GM23248 (cell line): ENCODE measurements at places on chromosomes 11 and 22.

DNA sequence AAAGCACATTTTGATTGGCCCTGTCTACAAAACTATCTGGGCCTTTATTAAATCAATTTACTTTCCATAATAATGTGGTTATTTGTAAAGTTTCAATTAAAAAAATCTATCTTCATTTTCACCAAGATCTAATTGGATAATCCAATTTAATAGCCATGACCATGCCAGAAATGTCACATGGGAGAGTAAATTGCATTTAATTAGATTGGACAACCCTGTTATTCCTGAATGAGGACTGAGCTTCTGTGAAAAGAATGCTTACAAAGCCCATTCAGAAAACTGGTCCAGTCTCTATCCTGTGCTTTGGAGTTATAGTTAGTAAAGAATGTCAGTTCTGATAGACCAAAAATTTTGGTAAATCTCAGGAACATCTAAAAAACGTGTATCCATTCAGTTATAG lies 541.9 kb upstream of the ANO5 start:
- DNase-seq: no peak

DNA sequence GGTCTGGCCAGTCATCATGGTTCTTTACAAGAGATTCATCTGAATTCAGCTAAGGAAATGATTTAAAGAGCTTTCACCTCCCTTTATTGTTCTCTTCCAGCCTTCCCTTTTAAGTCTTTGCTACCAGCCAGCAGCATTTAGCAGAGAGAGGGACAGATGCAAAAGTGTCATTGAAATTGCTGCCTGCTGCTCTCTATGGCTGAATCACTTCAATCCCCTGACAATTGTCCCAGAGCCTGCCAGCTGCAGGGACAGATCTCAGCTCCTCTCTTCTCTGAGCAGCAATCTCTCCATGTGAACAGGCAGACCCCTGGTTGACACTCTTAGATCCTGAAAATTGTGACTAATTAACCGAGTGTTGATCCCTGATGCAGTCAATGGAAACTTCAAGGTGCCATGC lies 816.9 kb upstream of the CCDC90B start:
- no peak for DNase-seq

GRCh38 chr11:128701086-128701485 lies 7.2 kb downstream of the FLI1 start:
- peak; percentile 76 for DNase-seq

- DNase-seq: no peak
These were observed 338.6 kb downstream of the SHANK2 start for GRCh38 chr11:70913715-70914231.

DNA sequence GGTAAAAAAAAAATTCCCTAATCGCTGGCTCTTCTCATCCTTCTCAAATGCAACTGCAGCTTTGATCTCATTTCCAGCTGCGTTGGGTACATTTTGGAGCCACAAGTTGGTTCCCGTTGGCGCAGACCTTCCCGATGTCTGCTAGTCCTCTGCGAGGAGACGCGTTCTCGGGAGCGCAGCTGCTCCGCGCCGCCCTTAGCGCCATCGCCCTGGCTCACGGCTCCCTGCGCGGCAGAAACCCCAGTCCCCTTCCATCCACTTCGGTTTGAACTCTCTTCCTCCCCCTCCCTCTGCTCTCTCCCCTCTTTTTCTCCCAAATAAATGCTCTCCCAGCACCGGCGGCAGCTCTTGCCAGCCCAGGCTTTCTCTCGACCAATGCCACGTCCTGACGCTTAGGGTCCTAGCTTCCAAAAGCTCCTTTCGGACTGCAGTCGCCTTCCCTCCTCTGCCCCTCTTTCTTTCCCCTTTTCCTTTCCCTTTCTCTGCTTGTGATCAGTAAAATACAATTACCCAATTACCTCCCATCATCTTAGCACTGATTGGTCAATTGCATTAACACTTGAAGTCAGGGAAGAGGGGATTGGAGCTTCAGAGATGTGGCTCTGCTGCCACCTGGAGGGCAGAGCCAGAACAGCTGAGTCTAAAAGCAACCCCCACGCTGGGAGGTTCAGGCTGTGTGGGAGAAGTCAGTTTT lies 1165.7 kb downstream of the LRRC4C start:
- peak; percentile 60 for DNase-seq

DNA sequence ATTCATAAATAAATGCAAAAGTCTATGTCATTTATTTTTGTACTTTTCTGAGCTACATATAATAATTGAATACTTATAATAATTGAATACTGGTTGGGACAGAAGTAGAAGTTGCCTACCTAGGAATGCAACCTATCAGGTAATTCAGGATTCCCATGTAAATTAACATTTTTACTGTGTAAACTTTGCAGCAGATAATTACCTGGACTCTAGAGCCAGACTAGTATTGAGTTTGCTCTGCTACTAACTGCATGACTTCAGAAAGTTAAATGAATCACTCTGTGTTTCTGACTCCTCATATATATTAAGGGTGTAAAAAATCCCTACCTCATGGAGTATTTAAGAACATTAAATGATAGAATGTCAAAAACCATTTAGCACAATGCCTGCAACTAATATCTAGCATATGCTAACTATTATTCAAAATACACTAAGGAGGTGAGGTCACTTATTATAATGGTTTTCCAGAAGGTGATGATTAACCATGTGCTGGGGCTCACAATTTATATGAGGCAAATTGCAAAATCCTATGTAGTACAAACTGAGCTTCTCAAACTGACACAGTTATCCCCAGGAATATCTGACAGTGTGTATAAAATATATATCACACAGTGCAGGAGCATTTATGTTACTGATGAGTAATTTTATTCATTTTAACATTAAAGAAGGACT lies 138.1 kb upstream of the ANO3 start:
- DNase-seq: peak; percentile 64

- DNase-seq: no peak
These were observed 16.2 kb downstream of the MRPL16 start for GRCh38 chr11:59794417-59794816.

GRCh38 chr11:121722431-121723245 lies 269.9 kb upstream of the SORL1-AS1 start:
- peak; percentile 87 for DNase-seq

DNA sequence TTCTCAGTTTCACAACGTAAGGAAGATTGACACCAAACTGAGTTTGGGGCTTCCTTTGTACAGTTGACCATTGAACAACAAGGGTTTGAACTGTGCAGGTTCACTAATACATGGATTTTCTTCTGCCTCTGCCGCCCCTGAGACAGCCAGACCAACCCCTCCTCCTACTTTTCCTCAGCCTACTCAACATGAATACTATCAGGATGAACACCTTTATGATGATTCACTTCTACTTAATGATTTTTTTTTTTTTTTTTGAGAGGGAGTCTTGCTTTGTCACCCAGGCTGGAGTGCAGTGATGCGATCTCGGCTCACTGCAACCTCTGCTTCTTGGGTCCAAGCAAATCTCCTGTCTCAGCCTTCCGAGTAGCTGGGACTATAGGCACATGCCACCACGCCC lies 14.6 kb downstream of the RBM4 start:
- DNase-seq: peak; percentile 47

DNA sequence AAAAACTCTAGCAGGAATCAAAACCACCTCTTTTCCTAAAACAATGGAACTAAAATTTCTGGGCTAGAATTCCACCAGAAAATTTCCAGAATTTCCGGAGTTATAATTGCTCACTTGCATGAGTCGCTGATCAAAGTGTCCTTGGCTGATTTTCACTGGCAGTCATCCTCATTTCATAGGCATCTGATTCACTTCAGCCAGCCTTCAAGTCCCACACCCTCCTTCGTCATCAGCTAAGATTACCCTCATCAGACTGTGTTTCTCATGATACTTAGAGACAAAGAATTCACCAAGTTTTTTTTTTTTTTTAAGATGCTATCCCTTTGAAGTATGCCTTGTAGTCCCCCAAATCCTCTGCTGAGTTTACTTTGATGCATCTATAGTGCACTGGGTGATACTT lies 71.5 kb upstream of the RAB38 start:
- DNase-seq: peak; percentile 97

DNA sequence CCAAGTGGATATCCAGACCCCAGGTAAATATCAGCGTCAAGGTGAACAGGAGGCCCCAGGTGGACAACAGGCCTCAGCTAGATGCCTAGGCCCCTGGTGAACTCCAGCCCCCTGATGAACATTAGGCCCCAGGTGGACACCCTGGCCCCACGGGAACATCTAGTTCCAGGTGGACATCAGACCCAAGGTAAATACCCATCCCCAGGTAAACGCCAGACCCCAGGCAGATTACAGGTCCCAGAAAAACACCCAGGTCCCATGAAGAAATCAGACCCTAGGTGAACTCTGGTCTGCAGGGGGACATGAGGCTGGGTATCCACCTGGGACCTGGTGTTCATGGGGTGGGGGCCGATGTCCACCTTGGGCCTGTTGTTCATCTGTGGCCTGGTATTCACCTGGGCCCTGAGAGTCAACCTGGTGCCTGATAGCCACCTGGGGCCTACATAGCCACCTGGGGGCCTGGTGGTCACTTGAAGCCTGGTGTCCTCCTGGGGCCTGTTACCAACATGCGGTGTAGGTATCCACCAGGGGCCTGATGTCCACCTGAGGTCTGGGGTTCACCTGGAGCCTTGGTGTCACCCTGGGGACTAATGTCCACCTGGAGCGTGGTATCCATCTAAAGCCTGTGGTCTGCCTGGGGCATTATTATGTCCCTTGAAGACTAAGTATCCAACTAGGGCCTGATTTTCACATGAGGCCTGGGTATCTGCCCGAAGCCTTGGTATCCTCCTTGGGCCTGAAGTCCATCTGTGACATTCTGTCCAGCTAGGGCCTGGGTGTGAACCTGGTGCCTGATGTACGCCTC lies 56.8 kb upstream of the SEPTIN5 start:
- no peak for DNase-seq

GRCh38 chr11:75705541-75705940 lies 12.1 kb upstream of the MOGAT2 start:
- no peak for DNase-seq

DNA sequence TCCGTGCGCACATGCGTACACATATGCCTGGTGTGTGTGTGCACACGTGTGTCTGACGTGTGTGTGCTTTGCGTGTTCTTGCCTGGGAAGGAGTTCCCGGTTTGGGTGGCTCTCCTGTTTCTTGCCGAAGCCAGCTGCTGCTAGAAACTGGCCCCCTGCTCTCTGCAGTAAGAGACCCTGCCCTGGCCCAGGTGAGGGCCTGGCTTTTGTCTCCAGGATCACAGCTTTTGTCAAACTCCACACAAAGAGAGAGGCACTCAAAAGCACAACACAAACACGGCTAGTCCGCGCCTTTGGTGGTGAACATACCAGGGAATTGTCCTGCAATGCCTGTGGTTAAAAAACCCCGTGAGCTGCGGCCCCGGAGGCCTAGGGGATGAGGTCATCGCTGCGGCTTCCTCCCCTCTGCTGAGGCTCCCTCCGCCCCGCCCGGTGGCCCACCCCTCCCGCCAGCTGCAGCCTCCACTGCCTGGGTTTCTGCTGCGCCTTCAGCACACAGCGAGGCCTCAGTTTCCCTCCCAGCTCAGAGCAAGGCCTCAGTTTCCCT lies 88.9 kb downstream of the KCNQ1 start:
- DNase-seq: peak; percentile 92

- DNase-seq: no peak
These were observed 8.8 kb upstream of the DNAJB13 start for GRCh38 chr11:73942010-73942409.

DNA sequence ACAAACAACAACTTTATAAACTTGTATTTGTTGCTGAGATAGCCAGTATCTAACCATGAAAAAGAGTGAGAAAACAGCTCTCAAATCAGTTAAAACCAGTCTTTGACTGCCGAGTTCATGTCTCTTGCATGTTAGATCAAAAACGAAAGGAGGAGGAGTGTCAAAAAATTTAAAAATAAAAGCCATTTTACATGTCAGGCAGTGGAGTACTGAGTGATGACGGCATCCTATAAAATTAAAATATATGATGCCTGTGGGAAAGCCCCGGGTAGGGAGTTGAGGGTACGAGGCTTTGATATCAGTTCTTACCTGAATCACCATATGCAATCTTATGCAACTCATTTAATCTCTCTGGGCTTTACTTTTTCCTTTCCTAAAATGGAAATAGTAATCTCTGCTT lies 117.3 kb downstream of the ETS1 start:
- DNase-seq: no peak

GRCh38 chr11:133823211-133823610 lies 22.1 kb downstream of the SPATA19 start:
- no peak for DNase-seq

GRCh38 chr11:75507571-75507970 lies 18.2 kb downstream of the GDPD5 start:
- no peak for DNase-seq

- peak; percentile 95 for DNase-seq
These were observed 99.4 kb upstream of the BLID start for GRCh38 chr11:122215244-122215992.

DNA sequence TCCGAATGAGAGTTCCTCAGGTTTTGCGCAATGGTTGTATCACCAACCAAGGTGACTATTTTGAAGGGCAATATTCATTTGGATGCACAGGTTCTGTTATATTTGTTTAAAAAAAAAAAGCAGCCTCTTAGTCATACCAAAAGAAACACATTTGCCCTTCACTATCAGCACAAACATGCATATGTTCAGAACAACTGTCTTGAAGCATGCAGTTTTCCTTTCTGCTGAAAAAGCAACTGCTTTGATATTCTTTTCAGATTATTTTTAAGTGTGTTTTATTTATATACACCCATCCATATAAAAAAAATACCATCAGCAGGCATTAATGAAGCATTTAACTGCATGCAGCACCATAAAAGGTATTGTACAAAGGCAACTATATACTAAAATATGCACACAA lies 67.8 kb downstream of the RBFOX2 start:
- peak; percentile 31 for DNase-seq

- no peak for DNase-seq
These were observed 6.4 kb upstream of the HTATIP2 start for GRCh38 chr11:20357150-20357549.

DNA sequence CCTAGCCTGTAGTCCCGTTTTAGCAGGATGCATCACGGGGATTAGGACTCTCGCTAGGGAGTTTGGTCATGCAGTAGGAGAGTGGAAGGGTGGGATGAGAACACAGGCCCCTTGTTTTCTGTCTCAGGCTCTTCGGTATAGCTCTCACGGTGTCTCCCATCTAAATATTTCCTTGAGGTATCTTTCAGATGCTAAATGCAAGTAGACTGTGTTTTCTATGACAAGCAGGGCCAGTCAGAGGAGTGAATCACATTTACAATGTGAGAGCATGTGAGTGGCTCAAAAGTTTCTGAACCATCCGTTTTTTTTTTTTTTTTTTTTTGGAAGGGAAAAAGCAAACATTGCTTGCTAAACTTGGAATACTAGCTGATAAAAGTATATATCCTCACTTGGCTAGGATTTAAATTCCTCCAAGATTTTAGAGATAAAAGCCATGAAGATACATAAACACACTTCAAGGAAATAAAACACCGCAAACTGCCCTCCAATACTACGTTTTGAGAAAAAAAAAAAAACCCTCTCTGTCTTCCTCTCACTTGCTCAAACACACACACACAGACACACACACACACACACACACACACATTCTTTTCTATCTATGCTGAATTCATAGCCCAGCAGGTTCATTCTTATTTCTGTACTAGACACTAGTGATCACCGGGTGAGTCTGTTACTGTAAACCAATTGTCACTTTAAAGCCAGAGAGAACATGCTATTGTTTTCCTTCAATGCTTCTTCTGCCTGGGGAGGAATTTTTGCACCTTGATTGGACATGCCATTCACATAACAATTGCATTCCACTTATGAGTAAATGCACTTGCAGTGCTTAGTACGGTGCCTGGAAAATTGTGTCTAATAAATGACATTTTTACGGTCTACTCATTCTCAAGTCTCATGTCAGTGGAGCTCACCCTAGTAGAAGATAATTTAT lies 224.6 kb upstream of the CCDC90B start:
- no peak for DNase-seq
